Stimulated activated CD8-positive, alpha-beta memory T cell treated with anti-CD3 and anti-CD28 coated beads, Interleukin-4, amount 100 ng/mL, for 4 hours (primary cell): ENCODE measurements at places on chromosomes 2 and 18.

DNA sequence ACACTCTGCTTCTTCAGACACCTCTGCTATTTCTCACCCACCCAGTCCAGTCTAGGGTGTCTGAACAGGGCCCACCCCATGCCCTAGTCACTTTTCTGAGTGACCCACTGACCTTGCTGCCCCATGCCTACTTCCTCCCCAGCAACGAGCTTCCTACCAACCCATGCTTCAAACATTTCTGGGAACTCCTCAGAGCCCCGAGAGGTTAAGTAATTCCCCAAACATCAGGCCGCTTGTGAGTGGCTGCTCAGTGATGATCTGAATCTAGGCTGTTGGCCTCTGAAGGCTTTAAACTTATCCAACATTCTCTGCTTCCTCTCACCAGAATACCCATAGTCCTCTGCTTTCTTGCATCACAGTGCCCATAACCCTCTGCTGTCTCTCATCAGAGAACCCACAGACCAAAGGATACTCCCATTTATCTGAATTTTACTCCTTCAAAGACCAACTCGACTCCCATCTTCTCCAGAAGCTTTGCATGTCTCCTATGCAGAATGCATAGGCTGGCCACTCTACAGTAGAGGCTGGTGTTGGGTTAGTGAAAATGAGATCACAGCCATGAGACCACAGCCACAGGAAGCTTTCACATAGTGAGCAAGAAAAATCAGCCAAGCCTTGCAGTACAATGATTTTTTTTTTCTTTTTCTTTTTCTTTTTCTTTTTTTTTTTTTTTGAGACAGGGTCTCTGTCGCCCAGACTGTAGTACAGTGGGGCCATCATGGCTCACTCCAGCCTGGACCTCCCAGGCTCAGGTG lies 309.5 kb upstream of the LYPD1 start:
- no peak for DNase-seq

DNA sequence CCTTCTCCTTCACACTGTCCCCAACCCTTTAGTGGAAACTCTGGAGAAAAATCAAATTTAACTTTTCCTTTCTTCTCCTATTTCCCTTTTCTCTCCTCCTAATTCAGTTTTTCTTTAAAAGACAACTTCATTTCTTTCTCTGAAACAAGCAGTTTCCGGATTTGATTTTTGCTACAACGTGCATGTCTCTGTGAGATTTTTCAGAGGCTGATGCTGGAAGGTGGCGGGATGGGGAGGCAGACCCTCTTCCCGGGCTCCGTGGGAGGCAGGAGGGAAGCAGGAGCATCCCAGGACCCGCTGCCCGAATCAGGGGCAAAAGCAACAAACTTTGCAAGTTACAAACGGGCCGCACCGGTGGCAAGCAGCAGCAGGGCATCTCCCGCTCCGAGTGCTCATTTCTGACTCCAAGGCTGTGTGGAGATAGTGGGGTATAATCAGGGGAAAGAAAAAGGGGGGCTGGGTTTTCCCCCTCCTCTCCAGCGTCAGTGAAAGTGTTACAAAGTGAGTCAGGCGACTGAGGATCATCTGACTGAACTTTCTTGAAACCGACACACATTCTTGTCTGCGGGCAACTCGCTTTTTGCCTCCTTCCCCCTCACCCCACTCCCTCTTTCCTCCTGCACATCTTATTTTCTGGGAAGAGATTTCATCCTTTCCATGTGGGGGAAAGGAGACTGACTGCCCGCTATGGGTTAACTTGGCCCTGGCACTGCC lies 6.4 kb downstream of the ZEB2 start:
- no peak for DNase-seq

GRCh38 chr2:201730651-201731285 lies 32.3 kb upstream of the MPP4 start:
- DNase-seq = no peak

DNA sequence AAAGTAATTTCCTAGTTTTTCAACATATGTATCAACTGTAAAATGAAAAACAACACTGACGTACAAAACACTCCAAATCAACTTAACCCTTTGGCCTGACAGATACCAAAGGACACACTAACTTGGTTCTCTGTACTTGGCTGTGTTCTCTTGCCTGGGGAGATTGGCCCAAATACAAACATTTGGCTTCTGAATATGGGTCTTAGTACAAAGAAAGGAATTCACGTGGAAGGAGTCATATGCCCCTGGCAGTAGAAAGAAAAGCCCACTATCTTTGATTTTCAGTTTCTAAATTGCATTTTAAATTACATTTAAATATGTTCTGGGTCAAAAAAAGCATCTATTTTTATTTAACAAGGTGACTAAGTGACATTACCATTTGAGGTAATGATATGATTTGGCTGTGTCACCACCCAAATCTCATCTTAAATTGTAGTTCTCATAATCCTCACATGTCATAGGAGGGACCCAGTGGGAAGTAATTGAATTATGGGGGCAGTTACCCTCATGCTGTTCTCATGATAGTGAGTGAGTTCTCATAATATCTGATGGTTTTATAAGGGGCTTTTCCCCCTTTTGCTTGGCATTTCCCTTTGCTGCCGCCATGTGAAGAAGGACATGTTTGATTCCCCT lies 153.6 kb upstream of the CCDC195 start:
- DNase-seq = no peak

- DNase-seq = no peak
Observed at GRCh38 chr2:148802448-148803220, 72.4 kb upstream of the KIF5C start.

GRCh38 chr2:120014226-120014980 lies 1.5 kb downstream of the EPB41L5 start:
- DNase-seq = no peak

GRCh38 chr2:246489-247144 lies 17.2 kb downstream of the SH3YL1 start:
- DNase-seq = no peak

GRCh38 chr2:26745609-26746327 lies 18.3 kb upstream of the SLC35F6 start:
- DNase-seq = peak; percentile 60

GRCh38 chr18:63095768-63096167 lies 223.8 kb downstream of the BCL2 start:
- no peak for DNase-seq

DNA sequence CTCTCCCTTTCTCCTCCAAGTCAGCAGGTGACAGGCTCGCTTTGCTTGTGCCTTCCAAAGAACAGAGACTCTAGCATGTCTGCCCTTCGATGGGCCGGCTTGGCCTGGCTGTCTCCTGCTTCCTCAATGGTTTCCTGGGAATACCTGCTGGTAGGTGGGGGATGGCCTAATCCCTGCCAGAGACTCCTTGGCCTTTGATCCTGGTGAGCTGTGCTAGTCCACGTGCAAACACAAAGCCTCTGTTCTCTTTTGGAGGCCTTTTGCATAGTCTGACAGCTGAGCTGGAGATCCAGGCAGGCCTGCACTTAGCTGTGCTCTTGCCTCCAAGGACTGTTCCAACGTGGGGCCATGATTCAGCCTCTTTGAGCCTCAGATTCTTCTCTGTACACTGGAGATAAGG lies 67.6 kb downstream of the ARL4C start:
- no peak for DNase-seq

- DNase-seq = peak; percentile 64
Observed at GRCh38 chr2:86790676-86791572, at the start of gene CD8A. Gene CD8A (minus strand): TSS chr2:86790913. CDS start chr2:86790825, 88 bp downstream.

- DNase-seq = no peak
Observed at GRCh38 chr18:74154716-74155115, 6.4 kb downstream of the TIMM21 start.

DNA sequence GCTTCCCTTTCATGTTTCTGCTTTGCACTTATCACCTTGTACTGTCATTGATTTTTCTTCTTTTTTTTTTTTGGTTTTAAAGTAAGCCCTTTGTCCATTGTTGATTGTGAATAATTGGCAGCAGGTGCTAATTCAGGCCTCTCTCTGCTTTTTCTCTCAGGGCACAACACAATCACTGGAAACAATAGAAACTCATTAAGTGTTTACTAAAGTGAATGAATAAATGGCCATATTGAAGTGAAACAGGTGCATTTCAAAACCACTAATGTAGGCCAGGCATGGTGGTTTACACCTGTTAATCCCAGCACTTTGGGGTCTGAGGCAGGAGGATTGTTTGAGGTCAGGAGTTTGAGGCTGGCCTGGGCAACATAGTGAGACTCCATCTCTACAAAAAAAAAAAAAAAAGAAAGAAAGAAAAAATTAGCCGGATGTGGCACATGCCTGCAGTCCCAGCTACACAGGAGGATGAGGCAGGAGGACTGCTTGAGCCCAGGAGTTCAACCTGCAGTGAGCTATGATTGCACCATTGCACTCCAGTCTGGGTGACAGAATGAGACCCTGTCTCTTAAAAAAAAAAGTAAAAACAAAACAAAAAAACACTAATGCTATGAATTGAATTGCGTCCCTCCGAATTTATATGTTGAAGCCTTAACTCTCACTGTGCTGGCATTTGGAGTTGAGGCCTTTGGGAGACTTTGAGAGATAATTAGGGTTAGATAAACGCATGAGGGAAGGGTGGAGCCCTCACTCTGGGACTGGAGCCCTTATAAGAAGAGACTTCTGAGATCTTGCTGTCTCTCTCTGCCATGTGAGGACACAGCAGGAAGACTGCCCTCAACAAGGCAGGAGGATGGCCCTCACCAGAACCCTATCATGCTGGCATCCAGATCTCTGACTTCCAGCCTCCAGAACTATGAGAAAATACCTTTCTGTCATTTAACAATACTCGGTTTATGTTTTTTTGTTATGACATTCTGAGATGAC lies 19.9 kb downstream of the SLC38A11 start:
- no peak for DNase-seq
